Type B pancreatic cell (in vitro differentiated cells): ENCODE measurements at places on chromosomes 13 and 19. TPM values are rescaled to one million over a fixed set of nuclear protein-coding genes. Genes with fewer than 3 reads are reported as not detected.
A peak's percentile ranks its signal among the peaks of the same experiment; 100 is the strongest.

DNA sequence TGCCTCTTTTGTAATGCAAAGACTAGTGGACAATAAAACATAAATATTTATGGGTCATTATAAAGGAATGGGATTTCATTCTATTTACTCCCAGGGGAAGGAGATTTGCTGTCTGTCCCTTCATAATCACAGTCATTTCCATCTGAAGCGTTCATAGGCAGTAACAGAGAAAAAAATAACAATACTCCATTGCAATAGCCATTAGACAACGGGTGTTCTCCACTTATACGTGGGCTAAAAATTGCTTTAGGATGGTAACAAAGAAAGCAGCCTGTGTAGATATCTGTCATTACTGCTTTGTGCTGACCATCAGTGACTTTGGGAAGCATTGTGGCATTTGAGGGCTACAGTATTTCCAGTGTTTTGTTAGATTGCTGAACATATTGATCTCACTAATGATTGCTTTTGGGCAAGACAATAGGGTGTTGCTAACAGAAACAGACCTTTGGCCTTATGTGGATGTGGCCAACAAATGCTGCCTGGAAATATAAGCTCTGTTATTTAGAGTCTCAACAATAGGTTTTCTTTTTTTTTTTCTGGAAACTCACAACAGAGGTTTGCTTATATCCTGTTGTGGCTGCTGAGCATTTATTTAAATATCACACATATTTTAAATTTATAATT, 355.2 kb downstream of the MTUS2 start:
- no peak for DNase-seq

- DNase-seq: no peak
Measured at GRCh38 chr13:85142351-85142927, 656.8 kb downstream of the SLITRK6 start.

- DNase-seq: no peak
Measured at GRCh38 chr13:110331362-110331761, 24.3 kb downstream of the COL4A2 start.

DNA sequence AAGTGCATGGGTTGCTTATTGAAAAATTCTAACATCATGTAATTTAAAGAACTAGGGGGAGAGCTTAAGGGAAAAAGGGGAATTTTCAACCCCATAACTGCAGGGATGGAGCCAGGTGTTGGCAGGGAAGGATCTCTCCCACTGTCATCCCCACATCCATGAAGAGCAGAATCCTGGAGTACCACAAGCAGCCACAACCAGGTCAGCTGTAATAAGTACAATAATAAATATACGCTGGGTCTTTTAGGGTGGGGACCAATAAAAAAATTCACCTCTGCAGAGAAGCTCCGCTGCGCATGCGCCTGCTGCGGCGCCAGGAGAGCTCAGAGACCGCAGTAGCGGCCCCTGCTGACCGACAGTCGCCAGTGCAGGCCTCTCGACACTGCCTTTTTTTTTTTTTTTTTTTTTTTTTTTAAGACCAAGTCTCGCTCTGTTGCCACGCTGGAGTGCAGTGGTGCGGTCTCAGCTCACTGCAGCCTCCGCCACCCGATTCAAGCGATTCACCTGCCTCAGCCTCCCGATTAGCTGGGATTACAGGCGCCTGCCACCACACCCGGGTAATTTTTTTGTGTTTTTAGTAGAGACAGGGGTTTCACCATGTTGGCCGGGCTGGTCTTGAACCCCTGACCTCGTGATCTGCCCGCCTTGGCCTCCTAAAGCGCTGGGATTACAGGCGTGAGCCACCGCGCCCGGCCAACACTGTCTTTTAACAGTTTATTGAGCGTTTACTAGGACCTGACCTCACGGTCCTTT, 2.5 kb upstream of the EEF2 start:
- DNase-seq: peak; percentile 91

GRCh38 chr13:39956036-39956435, 300.6 kb downstream of the COG6 start:
- DNase-seq: no peak

GRCh38 chr13:98300956-98301641, 124.0 kb upstream of the RNF113B start:
- no peak for DNase-seq

GRCh38 chr19:44955505-44956439, 592 bp downstream of the CLPTM1 start:
- DNase-seq: no peak

DNA sequence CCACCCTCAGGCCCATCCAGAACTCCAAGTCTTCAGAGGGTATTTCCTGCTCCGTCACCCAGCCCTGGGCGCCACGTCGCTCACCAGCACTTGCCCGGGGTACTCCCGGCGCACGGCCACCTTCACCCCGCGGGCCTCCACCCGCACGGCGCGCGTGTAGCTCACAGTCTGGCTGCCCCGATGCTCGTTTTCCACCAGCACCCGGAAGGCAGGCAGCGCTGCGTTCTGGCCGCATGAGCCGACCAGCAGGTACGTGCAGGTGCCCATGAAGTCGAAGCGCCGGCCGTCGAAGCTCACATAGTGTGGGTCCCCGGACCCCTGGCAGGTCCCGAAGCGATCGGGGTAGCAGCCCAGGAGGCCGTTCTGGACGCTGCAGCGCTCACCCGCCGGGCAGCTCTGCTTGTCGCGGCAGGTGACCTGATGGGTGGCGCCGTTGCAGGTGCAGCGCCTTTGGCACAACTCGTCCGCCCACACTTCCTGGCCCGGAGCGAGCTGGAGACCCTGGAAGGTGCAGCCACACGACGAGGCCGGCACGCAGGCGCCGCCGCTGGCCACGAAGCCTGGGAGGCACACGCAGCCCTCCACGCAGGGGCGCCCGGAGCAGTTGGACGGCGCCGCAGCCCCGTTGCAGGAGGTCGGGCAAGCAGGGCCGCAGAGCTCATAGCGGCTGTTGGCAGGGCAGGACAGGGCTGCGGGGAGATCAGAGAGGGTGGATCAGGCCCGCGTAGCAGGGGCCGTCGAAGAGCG, 19.2 kb downstream of the FCGBP start:
- DNase-seq: peak; percentile 64

Gene SIGLEC12
- total RNA-seq: not detected in 2 replicates

Gene LSM4
- 196 and 223 TPM in 2 replicates for total RNA-seq

Gene ZNF136
- 14.1 and 21.0 TPM in 2 replicates for total RNA-seq
